ENCODE measurements at places on chromosomes 11 and 22.

GRCh38 chr11:116176484-116177005 lies 596.2 kb downstream of the BUD13 start:
- no peak for DNase-seq

DNA sequence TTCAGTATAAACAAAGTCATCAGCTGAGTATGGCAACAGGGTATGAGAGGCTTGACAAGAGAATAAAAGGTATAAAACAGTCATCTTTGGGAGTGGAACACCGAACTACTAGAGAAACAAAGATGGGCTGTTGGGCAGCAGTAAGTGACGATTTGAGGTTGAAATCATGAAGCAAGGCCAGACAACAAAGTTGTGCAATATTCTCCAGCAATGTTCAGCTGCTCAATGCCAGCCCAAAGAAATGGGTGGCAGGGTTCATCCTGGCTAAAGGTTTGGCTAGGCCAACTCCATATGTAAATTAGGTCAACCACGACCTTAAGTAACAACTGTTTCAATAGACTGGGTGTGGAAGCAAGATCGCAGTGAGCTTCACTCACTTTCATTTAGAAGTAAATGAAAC lies 6.2 kb downstream of the APIP start:
- DNase-seq, result no peak

GRCh38 chr11:27717377-27717776 lies 17.1 kb upstream of the BDNF start:
- peak; percentile 57 for DNase-seq

DNA sequence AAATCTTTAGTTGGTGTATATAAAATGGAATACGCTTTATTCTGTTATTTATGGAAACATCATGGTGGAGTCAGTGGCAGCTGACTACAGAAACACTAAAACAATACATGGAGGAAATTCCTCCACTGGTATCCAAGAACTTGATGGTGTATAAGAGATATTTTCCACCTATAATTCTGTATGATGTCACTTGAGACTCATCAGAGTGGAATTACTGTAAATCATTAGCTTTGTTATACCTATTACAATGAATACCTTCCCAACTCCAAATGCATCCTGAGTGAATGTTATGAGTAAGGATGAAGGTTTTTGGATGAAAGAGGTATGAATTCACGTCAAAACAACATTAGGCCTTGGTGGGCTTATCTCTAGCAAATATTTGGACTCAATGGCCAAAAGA lies 258.5 kb upstream of the SORL1-AS1 start:
- no peak for DNase-seq

- no peak for DNase-seq
Measured at GRCh38 chr22:27397036-27397953, 404.3 kb downstream of the MN1 start.

DNA sequence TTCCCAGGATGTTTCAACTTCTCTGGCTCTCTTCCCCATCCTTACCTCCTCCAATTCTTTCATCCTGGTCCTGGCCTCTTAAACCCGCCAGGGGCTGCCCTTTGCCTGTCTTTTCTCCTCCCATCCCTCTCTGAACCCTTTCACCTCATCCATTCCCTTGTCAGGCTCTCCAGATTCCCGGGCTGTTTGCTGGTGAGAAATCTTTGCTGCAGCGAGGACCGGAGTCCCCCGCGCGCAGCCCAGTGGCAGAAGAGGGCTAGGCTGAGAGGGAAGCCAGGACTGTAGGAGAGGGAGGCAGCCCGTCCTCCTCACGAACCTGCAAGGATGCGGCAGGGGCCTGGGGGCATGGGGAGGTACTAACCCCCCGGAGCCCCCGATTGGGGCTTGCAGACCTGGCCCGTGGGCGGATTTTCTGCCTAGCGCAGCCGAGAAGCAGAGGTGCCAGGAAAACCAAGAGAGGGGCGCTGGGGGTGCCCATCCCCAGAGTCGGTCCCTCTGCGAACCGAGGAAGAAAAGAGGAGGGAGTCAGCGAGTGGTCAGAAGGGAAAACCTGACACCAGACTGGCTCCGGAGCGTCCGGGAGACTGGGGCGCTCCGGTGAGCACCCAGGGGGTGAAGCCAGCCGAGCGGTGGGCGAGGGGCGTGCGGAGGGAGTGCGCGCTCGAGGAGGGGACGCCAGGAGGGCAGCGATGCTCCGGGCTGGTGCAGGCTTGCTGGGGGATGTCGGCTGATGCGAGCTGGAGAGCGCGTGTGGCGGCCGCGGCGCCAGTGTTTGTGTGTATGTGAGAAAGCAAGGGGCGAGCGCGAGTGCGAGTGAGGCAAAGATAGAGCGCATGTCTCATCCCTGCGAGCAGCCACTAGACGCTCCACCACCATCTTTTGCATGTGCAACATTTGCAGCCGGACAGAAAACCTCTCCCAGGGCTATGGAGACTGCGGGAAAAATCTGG lies at the start of gene GRIA4:
TSS of gene GRIA4 (plus strand) at position 242 of the 950 bp plus-strand sequence. CDS start 925 bp downstream, outside the sequence.
- peak; percentile 47 for DNase-seq

DNA sequence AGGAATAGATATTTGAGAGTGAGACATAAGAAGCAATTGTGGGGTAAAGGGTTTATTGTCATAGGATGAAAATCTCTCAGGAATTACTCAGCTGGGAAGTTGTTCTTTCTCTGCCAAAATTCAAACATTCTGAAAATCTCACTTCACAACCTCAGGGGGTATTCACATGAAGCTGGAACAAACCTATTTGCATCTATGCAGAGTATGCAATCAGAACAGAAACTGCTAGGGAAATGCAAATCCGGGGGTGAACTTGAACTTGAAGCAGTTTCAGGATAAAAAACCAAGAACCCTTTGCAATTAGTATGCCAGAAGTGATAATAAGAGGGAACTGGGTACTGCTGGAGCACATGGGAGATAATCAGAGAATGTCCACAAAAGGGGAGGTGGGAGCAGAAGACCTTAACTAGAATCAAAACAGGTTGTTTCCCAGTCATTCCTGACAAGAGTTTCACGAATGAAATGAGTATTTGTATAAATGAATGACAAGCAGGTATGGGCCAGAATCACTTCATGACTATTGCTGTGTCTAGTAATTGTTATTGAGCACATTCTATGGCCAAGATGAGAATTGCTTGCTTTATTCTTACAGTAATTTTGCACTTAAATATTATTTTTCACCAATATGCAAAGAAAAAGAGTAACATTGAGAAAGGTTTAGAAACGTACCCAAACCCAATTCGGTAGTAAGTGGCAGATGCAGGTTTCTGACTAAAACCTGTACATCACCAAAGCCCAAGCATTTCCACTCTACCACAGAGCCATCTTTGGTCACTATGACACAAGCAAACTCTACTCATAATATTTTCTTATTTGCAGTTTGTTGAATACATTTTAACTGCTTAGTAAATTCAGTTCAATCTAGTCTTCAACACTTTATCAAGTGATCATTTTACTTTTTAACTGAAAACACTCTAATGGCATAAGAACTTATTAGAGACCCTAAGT lies 61.8 kb upstream of the UBASH3B start:
- no peak for DNase-seq

- DNase-seq, result no peak
Measured at GRCh38 chr22:47164514-47165337, 402.3 kb downstream of the TBC1D22A start.

- no peak for DNase-seq
Measured at GRCh38 chr11:44658506-44658850, 68.3 kb upstream of the TSPAN18 start.

DNA sequence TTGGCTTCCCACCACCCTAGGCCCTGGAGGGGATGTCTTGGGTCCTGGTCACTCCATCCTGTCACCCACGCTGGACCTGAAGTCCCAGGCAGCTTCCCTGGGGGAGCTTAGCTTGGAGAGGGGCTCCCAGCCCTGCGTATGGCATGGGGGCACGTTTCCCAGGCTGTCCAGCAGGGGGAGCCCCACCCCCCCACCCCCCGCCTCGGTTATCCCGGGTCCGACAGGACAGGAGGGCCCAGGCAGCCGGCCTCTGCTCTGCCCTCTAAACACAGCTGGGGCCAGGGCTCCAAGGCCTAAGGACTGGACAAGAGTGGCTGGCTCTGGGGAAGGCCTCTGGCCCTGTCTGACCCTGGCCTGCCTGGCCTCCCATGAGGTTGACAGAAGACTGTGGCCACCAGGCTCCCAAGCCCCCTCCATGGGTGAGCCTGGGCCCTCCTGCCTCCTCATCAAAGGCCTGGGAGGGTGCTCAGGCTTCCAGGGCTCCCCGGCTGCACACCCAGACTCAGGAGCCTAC lies 104.8 kb downstream of the NECTIN1 start:
- DNase-seq, result no peak

DNA sequence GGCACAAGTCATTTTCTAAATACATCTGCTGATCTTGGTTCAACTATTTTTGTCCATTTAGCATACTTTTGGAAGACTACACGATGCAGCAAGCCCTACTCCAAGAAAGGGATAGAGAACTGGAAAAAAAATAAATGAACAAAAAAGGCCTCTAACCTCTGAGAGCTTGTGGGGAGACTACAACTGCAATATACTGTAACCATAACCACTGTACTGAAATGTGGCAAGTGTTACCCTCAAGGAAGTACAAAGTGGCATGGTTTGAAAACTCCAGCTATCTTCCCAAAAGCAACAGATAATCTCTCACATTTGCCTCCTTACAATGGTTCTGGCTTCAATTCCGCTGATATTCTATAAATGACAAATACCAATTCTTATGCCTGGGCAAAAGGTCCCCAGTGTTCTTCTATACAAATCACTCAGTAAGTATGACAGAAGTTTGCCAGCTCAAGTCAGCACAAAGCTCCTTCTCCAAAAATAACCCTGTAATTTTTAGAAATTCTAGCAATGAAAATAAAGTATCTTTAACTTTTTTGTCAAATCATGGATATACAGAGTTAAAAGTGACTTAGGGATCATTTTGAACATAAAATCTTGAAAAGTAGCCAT lies 22.9 kb downstream of the AMBRA1 start:
- DNase-seq, result no peak

- peak; percentile 7 for DNase-seq
Measured at GRCh38 chr11:24509114-24509513, 12.3 kb downstream of the LUZP2 start.

GRCh38 chr11:77784572-77784971 lies 36.0 kb downstream of the RSF1 start:
- DNase-seq, result no peak

GRCh38 chr22:49929211-49929979 lies 11.0 kb downstream of the CRELD2 start:
- DNase-seq, result no peak

- DNase-seq, result no peak
Measured at GRCh38 chr11:128476729-128477128, 110.6 kb downstream of the ETS1 start.

GRCh38 chr22:37403267-37403960 lies 23.9 kb downstream of the ELFN2 start:
- no peak for DNase-seq

DNA sequence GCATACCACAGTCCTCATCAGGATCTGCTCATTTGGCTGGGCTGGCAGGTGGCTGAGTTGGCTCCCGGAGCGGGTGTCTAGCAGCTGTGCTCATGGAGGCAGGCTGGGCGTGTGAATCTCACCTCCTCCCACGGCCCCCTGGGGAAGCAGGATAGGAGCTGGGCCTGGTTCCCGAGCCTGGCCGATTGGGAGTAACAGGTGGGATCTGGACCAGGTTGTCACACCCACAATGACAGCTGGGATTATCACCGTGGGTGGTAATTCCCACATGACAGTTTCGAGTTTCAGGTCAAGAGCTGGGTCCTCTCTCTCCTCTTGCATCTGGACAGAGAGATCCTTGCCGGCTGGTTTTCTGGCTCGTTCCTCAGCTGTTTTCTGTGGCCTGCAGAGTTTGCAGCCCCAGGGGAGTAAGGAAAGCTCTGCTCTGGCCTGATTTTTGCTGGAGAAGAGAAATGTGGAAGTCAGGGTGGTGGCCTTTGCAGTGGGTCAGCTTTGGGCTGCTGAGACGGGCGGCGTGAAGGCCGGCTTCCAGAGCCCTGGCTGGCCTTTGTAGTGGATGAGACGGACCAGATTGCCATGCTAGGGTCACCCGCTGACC lies 57.0 kb downstream of the BCR start:
- DNase-seq, result peak; percentile 61

DNA sequence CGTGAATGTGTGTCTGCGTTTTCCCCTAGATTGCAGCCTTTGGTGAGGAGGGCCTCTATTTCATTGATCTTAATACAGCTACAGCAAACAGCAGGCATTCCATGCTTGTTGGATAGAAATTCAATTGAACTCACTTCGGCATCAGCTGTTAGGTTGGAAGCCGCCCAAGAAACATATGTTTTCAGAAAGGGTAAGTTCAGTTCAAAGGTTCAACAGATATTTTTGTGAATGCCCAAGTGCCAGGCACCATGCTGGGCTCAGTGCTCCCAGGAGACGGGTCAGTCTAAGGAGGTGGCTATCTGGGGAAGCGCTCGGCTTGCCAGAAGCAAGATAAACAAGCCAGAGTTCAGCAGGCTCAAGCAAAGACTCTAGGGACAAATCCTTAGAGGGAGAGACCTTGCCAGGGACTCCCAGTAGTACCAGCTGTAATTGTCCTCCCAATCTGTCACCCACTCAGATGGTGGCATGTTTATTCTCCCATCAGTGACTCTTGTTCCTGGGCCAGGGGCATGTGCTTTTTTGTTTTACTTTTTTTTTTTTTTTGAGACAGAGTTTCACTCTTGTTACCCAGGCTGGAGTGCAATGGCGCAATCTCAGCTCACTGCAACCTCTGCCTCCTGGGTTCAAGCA lies 64.5 kb upstream of the LARGE1 start:
- no peak for DNase-seq

DNA sequence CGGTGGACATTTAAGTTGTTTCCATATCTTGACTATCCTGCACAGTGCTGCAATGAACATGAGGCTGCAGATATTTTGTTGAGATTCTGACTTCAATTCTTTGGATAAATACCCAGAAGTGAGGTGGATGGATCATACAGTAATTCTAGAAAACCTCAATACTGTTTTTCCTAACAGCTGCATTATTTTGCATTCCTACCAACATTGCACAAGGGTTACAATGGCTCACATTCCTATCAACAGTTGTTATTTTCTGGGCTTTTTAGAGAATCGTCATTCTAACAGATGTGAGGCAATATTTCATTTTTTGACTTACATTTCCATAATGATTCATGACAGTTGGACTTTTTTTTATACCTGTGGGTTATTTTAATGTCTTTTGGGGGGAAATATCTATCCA lies 716.9 kb upstream of the ANO3 start:
- DNase-seq, result no peak

DNA sequence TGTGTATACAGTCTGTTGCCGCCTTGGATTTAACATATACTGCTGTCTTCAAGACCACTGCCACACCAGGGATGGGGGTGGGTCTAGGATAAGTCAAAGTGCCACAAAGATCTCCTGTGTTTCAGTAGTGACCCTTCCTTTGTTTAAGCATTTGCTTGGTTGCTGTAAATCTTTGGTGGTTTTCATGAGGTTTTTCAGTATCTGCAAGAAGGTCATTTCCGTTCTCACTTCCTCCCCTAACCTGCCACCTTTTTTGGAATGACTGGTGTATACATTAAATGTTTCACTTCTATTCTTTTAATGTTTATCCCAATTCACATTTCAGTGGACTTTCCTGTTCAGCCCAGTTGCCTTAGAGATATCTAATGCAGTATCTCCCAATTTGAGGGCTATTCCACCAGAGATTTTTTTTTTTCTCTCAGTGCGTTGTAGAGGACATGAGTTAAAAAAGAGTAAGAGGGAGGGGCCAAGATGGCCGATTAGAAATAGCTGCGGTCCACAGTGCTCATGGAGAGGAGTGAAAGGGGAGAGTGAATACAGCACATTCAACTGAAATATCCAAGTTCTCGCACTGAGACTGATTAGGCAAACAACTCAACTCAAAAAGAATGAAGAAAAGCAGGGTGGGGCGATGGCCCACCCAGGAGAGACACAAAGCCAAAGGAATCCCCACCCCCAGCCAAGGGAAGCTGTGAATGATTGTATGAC lies 43.2 kb downstream of the USP47 start:
- DNase-seq, result no peak

- no peak for DNase-seq
Measured at GRCh38 chr11:96218901-96219300, 124.1 kb downstream of the MAML2 start.
